ENCODE measurements at places on chromosomes 12 and 14.
A peak's percentile ranks its signal among the peaks of the same experiment; 100 is the strongest.

DNA sequence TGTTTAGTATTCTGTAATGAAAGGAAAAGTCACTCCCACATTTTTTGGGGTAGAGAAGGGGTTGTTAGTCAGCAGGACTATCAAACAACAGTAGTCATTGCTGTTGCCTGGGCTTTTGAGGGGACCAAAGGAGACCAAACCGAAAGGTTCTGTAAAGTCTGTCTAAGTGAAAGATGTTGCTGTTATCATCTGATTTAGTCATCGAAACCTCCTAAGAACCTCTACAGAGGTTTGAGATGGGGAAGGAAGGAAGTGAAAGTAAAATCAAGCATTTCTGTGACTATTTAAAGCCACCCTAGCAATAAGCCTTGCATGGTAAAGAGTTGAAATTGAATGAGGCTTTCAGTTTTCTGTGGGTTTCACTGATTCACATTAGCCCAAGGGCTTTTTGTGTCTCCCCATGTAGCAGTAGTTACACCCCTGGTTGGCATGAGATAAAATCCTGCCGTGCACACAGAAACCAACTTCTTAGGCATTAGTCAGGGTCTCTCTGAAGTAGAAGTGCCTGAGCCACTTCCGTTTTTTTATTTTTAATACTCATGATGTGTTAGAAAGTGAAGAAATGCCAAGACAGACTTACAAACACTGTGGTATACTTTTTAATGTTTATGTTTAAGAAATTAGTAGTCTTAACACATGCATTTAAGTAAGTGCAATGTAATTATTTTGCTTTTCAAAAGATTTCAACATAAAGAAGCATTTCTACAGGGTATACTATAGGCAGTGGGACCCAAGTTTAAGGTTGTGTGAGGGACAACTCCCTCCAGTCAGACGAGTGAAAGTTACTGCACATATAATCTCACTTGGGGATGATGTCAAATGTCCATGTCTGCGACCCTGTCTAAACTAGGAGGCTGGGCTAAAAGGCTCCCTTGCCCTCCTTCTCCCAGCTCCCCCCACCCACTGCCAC lies 50.4 kb downstream of the DYRK2 start:
- DNase-seq: peak; percentile 86

- DNase-seq: no peak
Observed at GRCh38 chr14:61569308-61569707, 126.0 kb upstream of the HIF1A start.

DNA sequence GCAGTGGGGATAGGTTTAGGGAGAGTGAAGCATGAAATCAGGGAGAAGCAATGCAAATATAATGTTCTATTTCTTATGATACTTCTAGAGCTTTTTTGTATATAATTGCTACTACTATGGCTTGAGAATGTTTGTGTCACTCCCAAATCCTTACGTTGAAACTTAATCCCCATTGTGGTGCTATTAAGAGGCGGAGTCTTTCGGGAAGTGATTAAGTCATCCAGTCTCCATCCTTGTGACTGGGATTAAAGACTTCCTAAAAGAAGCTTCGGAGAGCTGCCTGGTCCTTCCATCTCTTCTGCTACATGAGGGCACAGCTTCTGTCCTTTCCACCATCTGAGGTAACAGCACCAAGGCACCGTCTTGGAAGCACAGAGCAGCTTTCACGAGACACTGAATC lies 81.2 kb downstream of the COX16 start:
- no peak for DNase-seq

DNA sequence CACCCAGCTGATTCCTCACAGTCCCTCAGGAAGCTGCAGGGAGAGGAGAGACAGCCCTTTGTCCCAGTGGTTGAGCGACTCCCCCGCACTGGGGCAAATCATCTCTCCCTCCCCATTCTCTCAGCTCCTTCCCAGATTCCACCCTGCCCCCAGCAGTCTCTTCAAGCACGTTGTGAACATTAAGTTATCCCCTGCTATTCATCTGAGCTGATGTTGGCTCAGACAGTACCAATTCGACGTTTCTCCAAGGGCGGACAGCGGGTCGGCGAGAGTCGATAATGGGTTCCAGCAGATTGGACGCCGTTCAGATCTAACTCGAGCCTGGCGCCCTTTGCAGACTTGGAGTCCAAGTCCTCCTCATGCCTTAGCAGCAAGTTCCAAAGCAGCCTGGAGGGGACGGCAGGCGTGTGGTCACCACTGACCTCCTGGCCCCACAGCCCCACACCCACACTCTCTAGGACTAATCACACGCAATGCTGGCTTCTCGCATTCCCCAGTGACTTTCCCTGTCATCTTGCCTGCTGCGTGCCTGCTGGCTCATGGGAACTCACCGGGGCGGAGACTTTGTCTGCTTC lies 245.9 kb downstream of the CHST11 start:
- DNase-seq: no peak

DNA sequence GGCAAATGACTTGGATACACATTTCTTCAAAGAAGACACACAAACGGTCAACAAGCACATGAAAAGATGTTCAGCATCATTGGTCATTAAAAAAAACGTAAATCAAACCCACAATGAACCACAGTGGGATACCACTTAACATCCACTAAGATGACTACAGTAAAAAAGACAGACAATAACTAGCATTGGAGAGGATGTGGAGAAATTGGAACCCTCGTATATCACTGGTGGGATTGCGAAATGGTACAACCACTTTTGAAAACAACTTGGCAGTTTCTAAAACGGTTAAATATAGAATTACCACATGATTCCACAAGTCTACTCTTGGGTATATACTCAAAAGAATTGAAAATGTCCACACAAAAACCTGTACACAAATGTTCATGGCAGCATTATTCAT lies 25.2 kb upstream of the PPFIBP1 start:
- peak; percentile 29 for DNase-seq

GRCh38 chr14:85616386-85616885 lies 86.5 kb downstream of the FLRT2 start:
- no peak for DNase-seq

GRCh38 chr12:130347588-130347987 lies 9.9 kb downstream of the PIWIL1 start:
- no peak for DNase-seq

- DNase-seq: no peak
Observed at GRCh38 chr14:61608245-61609165, 86.8 kb upstream of the HIF1A start.

DNA sequence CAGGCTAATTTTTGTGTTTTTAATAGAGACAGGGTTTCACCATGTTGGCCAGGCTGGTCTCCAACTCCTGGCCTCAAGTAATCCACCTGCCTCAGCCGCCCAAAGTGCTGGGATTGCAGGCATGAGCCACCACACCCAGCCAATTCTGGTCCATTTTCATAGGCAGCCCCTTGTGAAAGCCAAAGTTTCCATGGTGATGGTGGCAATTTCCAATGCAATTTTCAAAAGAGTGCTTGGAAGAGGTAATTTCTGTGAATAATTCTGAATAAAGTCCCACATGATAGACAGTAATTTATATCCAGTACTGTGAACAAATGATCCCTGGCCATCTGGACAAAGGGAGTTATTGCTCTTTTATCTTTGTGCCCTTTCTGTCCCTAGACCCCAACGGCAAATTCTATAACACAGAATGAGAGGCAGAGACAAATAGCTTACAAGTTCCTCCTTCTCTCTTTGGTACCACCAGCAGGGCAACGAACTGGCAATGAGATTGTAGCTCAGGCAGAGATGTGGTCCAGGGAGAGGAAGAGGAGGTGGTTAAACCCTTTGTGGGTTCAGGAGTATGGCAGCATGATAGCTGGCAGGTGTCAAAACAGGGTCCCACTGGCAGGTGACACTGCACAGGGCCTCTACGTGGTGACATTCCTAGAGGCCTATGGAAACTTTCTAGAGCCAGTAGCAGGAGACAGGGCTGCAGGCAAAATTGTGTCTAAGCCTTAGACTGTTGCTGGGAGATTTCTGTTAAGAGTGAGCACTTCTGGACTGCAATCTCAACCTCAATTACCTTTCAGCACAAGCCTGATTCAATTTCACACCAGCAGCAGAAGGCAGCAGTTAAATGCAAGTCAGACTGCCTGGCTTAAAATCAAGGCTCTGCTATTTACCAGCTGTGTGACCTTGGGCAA lies 46.5 kb downstream of the NT5DC3 start:
- DNase-seq: peak; percentile 20

- no peak for DNase-seq
Observed at GRCh38 chr12:94571556-94571955, 78.8 kb downstream of the TMCC3 start.

- no peak for DNase-seq
Observed at GRCh38 chr12:16238661-16239060, 38.8 kb downstream of the SLC15A5 start.

All from hematopoietic multipotent progenitor cell treated with erythropoietin and hydrocortisone succinate and interleukin-3 and kit ligand, for 4 days (in vitro differentiated cells).